ENCODE measurements at places on chromosomes 6 and 20. TPM values are rescaled to one million over a fixed set of nuclear protein-coding genes. Genes with fewer than 3 reads are reported as not detected.

MUC22 gene
- total RNA-seq: not detected

GRCh38 chr20:54083459-54083858, 13.1 kb upstream of the BCAS1 start:
- no peak for DNase-seq

GRCh38 chr20:34922654-34923381, 32.8 kb downstream of the GSS start:
- no peak for DNase-seq

GRCh38 chr6:17107863-17108262, 6.0 kb downstream of the STMND1 start:
- DNase-seq: no peak

- peak; percentile 30 for DNase-seq
Measured at GRCh38 chr6:144013486-144013909, 5.4 kb upstream of the PLAGL1 start.

DNA sequence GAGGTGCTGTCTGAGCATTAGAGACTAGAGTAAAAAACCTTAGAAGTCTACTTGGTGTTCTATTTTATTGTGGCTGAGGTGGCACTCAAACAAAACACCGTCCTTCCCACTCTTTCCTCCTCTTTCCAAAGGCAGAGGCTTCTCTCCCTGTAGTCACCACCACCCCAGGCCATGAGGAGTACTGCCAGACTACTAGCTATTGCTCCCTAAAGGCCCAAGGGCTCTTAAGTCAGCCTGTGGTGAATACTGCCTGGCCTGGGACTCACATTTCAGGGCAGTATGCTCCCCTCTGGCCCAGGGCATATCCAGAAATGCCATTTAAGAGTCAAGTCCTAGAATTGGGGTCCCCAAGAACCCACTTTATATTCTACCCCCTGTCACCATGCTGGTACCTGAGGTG, 309.7 kb upstream of the IMPG1 start:
- DNase-seq: no peak

Data from cerebellum (tissue), 4 donors.